Thoracic aorta (tissue), 2 donors: ENCODE measurements at places on chromosomes 3 and 15.

GRCh38 chr15:74866090-74866489 is 7.1 kb downstream of the SCAMP2 start:
- DNase-seq = no peak

GRCh38 chr3:155015776-155016436 is 64.2 kb upstream of the MME start:
- no peak for DNase-seq

GRCh38 chr3:53216723-53217122 is 39.1 kb downstream of the TKT start:
- no peak for DNase-seq

DNA sequence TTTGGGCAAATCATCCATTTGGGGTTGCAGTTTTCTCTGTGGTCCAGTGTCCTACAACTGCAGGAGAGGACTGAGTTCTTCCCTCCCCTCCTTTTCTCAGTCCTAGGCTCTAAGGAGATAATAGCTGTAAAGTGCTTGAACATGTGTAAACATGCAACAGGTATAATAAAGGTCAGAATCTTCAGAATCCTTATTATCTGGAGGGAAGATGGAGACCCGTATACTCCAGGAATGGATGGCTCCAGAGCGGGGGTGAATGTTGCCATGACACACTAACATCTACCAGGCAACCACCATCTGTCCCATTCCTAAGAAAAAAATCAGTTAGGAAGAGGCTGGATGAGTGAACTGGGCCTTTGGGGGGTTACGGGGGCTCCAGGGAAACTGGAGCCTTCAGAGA is 39.7 kb upstream of the GLCE start:
- DNase-seq = no peak

DNA sequence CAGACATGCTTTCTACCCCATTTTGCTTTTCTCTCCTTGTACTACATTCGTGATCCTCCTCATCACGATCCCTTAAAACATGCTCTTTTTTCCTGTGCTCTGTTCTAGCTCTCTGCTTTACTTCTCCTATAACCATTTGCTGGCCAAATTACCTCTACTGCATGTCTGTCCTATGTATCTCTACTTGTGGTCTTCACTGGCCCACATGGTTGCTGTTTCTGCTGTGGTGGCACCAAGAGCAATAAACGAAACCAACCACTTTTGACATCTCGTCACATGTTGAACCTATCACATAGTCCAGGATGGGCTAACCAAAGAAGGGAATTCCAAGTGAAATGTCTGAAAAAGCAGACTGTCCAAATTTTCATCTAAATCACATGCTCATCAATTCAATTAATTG is 115.2 kb downstream of the LEKR1 start:
- no peak for DNase-seq

- no peak for DNase-seq
Measured at GRCh38 chr3:56940976-56941375, 119.5 kb upstream of the SPATA12 start.
